ENCODE measurements at places on chromosomes 16 and 17. TPM values are rescaled to one million over a fixed set of nuclear protein-coding genes. Genes with fewer than 3 reads are reported as not detected.

Gene KRT31
- not detected for total RNA-seq

Gene SMARCE1
- total RNA-seq: 117 TPM

Gene NRN1L
- not detected for total RNA-seq

Gene SMPD3
- total RNA-seq: 1.6 TPM

Gene PLD6
- 4.9 TPM for total RNA-seq

Gene YBX2
- not detected for total RNA-seq

Gene MT1A
- total RNA-seq: 22.3 TPM

GRCh38 chr16:29307598-29308507, 98.7 kb downstream of the NPIPB11 start:
- no peak for DNase-seq

- no peak for DNase-seq
Observed at GRCh38 chr17:82787081-82787848, 35.4 kb downstream of the TBCD start.

DNA sequence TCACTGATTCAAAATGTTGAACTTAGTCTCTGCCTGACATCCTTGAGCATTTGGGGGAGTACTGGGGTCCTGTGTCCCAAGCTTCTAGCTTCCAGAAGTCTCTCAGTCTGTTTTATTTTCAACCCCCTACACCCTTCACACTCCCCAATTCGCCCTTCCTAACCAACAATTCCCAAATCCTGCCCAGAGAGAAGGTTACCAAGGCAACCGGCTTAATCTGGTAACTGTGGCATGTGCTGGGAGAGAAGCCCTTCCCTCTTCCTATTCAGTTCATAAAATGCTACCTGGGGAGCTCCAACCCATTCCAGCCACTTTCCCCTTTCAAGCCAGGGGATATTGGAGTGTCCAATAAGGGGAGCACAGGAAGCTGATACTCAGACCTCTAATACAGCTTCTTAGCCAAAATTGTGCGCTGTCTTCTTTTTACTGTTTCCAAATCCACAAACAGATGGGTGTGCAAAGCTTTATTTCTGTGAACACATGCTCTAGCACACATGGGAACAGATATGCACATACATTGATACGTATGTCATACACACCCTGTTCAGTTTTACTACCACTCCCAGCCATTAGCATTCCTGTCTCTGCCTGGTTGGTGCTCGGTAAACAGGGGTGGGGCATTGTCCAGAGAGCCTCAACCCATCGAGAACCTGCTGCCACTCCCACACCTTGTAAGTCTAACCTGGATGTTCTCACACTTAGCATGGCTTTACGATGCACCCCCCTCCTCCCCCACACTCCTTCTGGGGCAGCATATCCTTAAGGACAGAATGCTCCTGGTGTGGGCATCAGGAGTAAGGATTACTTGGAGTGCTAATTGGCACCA, 1.1 kb upstream of the RAPGEFL1 start:
- DNase-seq: peak; percentile 80

- DNase-seq: no peak
Observed at GRCh38 chr17:13996276-13996675, 73.0 kb upstream of the COX10 start.

DNA sequence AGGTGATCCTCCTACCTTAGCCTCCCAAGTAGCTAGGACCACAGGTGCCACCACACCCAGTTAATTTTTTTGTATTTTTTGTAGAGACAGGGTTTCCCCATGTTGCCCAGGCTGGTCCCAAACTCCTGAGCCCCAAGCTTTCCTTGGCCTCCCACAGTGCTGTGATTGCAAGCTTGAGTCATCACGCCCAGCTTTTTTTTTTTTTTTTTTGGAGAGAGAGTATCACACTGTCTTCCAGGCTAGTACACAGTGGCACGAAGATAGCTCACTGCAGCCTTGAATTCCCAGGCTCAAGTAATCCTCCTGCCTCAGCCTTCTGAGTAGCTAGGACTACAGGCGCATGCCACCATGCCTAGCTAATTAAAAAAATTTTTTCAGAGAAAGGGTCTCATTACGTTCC, 27.2 kb downstream of the HEATR9 start:
- no peak for DNase-seq

DNA sequence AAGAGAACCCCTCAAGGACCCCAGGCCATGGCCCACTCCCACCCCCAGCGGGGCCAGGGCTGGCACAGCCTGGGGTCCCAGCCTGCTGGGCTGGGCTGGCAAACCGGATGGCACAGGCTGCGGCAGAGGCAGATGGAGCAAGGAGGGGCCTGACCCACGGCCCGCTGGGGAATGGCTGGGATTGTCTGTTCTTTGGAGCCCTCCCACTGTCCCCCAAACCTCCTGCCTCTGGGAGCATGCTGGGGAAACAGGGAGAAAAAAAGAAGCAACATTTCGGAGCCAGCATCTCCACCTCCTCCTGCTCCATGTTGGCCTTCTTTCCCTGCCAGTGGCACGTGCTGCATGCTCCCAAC, 37.1 kb upstream of the LHX1 start:
- no peak for DNase-seq

DNA sequence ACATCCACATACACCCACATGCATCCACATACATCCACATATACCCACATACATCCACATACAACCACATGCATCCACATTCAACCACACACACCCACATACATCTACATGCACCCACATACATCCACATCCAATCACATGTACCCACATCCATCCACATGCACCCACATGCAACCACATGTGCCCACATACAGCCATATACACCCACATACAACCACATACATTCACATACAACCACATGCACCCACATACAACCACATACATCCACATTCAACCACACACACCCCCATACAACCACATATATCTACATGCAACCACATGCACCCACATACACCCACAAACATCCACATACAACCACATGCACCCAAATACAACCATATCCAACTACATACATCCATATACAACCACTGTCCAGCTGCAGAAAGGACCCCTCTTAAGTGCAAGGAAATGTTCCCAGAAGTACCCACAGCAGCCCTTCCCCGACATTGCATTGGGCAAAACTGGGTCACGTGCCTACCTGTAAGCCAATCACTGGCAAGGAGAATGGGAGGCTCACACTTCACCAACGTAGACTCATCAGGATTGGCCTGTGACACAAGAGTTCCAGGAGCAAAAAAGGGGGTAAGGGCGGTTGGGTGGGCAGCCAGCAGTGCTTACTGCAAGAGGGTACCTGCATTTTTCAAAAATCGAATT, 18.1 kb downstream of the CALB2 start:
- no peak for DNase-seq

- no peak for DNase-seq
Observed at GRCh38 chr17:21394265-21394664, 18.1 kb downstream of the KCNJ12 start.

DNA sequence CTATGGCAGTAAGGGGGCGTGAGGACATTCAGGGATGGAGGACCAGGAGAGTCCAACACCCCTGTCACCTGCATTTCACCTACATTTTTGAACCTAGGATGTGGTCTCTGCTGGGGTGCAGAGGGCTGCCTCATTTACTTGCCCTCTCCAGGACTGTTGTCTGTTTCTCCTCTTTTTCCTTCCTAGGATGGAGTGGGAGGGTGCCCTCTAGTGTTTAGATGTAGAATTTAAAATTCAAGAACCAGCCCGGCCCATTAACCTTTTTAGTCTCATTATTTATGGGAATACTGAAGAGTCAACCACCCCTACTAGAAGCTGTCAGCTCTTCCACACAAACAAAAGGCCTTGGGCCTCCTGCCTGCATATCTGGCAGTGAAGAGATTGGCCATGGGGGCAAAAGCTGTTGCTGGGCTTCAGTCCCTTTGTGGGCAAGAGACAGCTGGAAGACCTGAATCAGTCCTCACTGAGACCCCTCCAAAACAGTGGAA, 2.5 kb upstream of the STARD3 start:
- DNase-seq: no peak

DNA sequence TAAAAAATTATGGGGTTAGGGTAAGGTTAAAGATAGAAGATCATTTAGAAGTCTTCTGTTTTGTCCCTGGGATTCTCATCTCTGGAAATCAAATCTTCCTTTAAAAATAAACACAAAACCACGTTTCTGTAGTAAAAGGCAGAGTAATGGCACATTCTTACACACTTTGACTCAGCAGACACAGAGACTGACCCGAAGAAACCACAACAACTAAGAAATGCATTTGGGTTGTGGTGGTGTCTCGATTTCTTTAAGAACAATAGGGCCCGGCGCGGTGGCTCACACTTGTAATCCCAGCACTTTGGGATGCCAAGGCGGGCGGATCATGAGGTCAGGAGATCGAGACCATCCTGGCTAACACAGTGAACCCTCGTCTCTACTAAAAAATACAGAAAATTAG, 54.9 kb upstream of the MYH10 start:
- DNase-seq: no peak

DNA sequence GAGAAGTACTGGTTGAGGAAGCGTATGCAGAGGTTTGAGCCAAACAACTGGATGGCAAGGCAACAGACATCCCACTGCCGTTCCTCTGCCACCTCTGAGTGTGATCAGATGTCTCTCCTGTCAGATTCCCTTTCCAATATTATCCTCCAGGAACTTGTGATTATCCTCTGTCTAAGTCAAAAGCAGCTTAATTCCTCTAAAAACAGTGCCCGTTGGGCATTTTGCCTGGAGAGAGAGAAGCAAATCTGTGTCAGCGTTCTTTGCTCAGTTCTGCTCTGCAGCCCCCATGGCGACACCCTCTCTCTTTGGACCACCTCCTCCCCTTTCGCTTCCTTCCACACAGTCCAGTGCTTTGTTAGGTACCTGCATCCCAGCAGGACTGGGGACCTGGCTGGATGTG, 56.1 kb upstream of the TBX2 start:
- no peak for DNase-seq

- DNase-seq: no peak
Observed at GRCh38 chr16:88610909-88611812, 27.2 kb upstream of the IL17C start.

GRCh38 chr16:68889508-68890150, 46.3 kb downstream of the TANGO6 start:
- no peak for DNase-seq

DNA sequence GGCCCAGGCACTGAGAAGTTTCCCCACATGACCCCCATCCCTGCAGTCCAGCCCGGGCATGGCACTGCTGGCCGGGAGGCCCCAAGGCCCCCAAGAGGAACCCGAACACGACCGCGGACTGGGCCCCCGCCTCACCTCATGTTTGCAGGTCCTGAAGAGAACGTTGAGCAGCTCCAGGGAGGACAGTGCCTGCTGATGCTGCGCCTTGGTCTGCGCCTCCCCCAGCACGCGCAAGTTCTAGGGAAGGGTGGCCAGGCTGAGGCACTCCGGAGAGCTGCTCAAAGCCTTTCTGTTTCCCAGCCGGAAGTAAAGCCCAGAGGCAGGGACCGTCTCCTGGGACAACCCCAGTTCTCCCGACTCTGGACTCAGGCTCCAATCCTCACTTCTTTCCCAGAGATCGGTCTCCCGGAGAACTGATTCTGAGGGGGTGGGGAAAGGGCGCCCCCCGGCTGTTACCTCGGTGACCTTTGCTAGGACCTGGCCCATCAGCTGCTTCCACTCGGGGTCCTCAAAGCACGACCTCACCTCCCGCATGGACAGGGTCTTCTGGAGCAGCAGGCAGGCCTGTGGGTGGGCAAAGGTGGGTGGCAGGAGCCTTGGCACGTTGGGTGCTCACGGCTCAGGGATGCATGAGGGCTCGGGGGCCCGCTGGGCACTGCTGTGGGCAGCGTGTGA, 13.7 kb downstream of the MYBBP1A start:
- no peak for DNase-seq

DNA sequence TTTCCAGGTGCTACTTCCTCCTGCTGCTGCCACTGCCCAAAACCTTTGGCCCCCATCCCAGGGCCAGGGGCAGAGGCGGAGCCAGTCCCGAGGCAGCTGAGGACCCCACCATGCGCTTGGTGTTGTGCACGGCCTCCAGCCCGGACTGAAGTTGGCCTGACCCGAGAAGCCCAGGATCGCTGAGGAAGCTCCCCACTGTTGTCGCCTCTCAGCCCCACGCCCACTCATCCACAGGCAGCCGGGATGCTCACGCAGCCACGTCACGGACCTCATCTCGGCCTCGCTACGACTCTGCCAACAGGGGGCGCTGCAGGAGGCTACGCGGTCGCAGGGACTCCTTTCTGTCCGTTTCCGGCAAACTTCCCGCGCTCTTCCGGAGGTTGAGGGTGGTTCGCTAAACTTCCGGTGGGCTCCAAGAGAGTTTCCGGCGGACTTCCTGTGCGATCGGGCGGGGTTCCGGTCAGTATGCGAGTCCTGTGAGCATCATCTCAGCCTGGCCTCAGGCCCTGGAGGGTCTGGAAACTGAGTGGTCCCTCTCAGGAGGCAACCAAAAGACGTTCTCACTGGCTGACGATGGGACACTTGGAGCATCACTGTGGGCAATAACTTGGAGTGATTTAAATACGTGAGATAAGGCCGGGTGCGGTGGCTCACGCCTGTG, 12.4 kb downstream of the ZG16B start:
- no peak for DNase-seq

- peak; percentile 87 for DNase-seq
Observed at GRCh38 chr17:32341857-32342602, at the start of gene C17orf75. Gene C17orf75 (minus strand): TSS chr17:32342173. CDS start chr17:32342139, 34 bp downstream.

DNA sequence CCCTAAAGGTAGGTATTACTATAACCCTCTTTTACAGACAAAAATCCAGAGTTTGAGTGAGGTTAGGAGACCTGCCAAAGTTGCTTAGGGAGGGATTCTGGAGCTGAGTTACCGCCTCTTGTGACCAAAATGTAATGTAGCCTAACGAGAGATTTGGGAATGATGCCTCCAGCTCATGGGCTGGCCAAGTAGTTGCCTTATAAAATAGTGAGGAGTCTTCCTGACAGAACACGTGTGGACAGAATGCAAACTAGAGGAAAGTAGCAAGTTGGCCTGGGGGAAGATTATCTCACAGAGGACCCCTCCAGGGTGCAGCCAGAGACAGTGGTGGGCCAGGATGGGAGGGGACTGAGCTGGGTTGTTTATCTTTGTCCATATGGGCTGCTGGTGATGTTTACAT, 543.7 kb upstream of the CDH11 start:
- DNase-seq: no peak

DNA sequence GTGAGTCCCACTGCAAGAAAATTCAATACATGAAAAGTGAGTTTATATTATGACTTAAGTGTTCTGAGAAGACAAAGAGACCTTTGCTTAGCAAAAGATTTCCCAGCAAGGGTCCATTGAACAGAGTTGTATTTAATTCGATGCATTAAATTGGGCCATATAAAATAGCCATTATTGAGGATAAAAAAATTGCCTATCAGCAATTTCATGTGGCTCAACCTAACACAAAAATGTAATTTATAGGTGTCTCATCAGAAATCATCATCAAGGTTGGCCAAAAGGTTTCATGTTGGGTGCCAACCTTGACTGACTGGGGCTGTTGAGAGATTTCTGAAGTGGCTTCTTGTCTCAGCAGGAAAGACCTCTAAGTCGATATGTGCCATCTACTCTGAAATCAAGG, 84.8 kb upstream of the TOX3 start:
- no peak for DNase-seq

DNA sequence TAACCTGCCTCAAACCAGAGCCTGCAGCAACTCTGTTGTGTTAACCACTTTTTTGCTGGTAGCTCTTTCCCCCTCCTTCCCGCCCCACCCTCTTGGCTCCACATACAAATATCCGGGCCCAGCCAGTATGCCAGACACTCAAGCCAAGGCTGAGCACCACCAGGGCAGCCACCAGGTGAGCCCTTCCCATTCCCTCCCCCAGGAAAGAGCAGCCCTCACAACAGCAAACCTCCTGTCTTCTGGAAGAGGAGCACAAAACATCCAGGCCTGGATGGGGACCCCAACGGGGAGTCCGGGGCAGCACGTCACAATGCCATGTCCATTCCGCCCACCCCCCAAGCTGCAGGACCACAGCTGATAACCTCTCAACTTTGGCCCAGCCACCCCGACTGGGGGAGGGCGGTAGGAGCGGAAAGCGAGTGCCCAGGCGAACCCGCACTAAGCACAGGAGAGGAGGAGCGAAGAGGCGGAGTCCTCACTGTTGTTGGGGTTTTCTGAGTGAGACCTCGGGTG, 757 bp downstream of the ORMDL3 start:
- peak; percentile 70 for DNase-seq

Measured in ureter (tissue), 1 donor.